Glomerular endothelial cell (primary cell): ENCODE measurements at places on chromosomes 3 and 15.
A peak's percentile ranks its signal among the peaks of the same experiment; 100 is the strongest.

DNA sequence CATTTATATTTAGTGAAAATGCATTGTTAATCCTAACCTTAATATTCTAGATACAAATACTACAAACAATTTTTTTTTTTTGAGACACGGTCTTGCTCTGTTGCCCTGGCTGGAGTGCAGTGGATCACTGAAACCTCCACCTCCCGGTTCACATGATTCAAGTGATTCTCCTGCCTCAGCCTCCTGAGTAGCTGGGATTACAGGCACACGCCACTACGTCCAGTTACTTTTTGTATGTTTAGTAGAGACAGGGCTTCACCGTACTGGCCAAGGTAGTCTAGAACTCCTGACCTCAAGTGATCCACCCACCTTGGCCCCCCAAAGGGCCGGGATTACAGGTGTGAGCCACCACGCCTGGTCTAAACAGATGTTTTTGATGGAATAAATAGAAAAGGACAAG, 361.5 kb upstream of the NECTIN3 start:
- no peak for DNase-seq

- DNase-seq: no peak
Measured at GRCh38 chr15:87610366-87610765, 646.2 kb downstream of the NTRK3 start.

DNA sequence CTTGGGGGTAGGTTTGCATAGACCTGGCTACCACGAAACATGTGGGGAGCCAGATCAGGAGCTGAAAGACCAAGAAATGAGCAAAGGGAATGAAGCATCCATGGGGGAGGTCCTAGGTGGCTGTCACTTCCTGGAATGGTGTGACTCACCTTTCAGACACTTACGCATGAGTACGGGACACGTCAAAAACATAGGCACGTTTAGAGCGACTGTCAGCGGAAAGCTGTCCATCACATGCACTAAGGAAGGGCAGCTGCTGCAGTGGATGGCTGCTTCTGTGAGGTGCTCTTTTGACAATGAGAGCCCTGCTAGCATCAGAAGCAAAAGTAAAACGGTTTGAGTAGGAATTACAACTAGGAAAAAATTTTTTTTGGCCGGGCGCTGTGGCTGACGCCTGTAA, 244.6 kb upstream of the CCDC54 start:
- DNase-seq: no peak

- no peak for DNase-seq
Measured at GRCh38 chr3:172029425-172030098, 9.8 kb upstream of the FNDC3B start.

DNA sequence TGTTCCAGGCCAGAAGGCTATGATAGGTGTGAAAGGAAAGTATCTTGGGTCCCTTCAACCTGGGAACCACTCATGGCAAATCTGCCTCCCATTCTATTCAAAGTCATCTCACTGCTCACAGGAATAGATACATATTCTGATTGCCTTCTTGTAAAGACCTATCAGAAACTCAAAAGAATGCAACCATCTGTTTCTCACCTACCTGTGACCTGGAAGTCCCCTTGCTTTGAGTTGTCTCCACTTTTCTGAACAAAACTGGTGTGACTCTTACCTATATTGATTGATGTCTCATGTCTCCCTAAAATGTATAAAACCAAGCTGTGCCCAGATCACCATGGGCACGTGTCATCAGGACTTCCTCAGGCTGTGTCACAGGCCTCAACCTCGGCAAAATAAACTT, 1149.3 kb downstream of the NSUN3 start:
- no peak for DNase-seq

GRCh38 chr15:62254137-62254934, 89.3 kb upstream of the C2CD4B start:
- peak; percentile 37 for DNase-seq

DNA sequence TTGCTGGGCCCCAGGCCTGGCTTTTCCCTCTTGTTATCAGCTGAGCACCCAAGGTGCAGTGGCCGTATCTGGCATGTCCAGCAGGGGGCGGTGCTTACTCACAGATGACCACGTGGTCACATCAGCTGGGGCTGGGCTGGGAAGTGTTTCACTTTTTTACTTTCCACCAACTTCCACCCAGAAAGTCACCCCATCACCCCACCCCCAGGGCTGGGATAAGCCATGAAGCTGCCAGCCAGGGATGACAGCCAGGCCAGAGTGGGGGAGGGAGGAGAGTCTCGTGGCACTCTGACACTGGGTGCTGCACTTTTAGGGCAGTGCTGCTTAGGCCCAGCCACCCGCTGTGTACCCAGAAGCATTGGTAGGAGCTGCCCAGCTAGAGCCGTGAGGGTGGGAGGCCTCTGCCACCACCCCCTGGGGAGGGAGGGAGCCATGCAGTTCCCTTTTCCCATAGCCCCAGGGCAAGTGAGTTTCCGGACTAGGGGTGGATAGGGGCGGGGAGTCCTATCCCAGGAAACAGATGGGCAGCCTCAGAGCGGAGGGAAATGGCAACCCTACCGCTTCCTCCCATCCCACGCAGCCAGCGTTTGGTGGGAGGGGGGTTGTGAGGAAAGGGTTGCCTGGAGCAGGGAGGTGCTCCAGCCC, 6.1 kb downstream of the PPCDC start:
- peak; percentile 77 for DNase-seq

- no peak for DNase-seq
Measured at GRCh38 chr3:71551311-71551919, 32.1 kb downstream of the FOXP1 start.

DNA sequence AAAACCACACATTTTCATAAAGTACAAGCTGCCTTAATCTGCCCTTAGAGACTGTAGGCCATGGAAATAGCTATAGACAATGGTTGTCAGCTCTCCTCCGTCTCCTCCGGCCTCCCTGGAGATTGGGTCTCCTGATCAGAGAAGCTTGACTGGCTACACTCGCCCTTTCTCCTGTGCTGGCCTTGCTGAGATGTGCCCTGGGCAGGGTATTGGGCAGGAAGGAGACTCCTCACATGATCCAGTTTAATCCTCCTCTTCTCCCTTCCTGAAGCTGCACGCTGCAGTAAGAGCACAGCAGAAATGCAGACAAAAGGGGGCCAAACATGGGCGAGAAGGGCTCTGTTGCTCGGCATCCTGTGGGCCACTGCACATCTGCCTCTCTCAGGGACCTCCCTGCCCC, at the start of gene SLC24A5:
Gene SLC24A5 (plus strand): TSS at position 246 of the 400 bp plus-strand sequence. CDS start 55 bp downstream, at position 301.
- no peak for DNase-seq

GRCh38 chr3:61922118-61922517, 360.7 kb downstream of the PTPRG start:
- no peak for DNase-seq

DNA sequence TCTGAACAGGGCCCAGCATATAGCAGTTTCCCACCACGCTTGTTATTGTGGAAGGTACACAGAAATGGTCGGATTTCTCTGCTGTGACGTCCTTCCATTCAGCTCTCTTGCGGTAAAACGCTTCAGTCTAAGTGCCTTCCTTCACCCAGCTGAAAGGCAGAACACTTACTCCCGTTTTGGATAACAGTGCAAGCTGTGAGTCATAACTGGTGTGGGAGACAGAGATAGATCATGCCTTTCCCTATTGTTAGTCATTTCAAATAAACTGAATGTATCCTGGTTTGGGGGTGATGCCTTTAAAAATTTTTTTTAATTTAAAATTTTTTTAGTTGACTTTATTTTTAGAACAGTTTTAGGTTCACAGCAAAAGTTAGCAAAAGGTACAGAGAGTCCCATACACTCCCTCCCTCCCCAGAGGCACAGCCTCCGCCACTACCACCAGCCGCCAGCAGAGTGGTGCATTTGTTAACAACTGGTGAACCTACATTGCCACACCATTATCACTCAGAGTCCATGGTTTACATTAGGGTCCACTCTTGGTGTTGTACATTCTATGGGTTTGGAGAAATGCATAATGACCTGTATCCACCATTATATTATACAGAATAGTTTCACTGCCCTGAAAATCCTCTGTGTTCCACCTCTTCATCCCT, 94.9 kb upstream of the NSMCE3 start:
- no peak for DNase-seq

- no peak for DNase-seq
Measured at GRCh38 chr3:170128259-170128976, 53.1 kb downstream of the PHC3 start.

- no peak for DNase-seq
Measured at GRCh38 chr3:88282528-88283241, 132.9 kb downstream of the C3orf38 start.

DNA sequence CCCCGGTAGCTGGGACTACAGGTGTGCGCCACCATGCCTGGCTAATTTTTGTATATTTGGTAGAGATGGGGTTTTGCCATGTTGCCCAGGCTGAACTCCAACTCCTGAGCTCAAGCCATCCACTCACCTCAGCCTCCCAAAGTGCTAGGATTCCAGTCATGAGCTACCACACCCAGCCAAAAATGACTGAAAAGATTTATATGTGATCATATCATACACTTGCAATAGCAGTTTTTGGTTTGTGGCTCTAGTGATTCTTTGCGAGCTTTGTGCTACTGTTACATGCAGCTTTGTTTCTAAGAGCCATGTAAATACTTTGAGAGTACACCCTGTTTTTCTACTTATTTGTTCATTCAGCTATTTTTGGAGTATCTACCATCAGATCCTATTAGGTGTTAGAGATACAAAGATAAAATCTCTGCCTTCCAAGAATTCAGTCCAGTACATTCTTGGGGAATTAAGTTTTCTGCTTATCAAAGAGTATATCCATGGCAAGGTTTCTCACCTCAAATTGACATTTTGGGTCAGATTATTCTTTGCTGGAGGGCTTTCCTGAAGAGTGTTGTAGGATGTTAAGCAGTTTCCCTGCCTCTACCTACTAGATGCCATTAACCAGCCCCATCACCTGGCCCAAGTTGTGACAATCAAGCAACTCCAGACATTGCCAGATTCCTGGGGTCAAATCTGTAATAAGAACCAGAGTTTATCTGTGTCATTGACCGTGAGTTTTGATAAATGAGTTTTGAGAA, 15.0 kb downstream of the SNAP23 start:
- DNase-seq: no peak

DNA sequence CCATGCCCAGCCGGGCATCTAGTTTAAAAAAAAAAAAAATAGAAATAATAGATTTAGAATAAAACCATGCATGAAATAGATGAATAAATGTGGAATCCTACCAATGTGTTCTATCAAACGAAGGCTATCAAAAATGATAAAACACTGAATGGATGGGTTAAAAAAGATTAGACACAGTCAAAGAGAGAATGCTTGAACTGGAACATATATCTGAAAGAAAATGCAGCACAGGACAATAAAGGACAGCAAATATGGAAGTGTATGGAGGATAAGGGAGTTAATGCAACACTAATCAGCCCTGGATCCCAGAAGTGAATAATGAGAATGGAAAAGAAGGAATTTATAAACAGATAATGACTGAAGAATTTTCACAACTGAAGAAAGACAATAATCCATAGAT, 571.7 kb downstream of the GRM7 start:
- DNase-seq: no peak

GRCh38 chr3:188470508-188471130, 316.7 kb downstream of the LPP start:
- DNase-seq: no peak

- DNase-seq: no peak
Measured at GRCh38 chr3:46948830-46949671, 27.5 kb downstream of the CCDC12 start.

- DNase-seq: no peak
Measured at GRCh38 chr3:42072831-42073301, 18.3 kb upstream of the TRAK1 start.

- no peak for DNase-seq
Measured at GRCh38 chr15:101784644-101785043, 18.7 kb upstream of the OR4F6 start.

DNA sequence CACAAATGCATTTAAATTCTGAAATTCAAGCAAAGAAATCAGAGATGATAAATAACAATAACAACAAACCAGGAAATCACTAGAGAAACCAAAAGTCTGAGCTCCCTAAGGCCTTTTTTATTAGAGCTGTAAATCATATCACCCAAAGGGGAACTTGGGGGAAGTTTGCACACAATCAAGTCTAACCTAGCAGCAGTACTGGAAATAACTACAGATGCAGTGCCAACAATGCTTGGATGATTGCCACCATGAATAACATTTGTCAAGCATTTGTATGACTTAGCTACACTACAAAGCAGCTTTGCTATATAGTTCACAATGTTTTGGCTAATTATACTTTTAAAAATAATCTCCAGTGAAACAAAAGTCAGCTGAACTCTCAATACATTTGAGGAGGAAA, 27.8 kb downstream of the SHQ1 start:
- DNase-seq: peak; percentile 68

GRCh38 chr3:123388811-123389627, 59.9 kb downstream of the ADCY5 start:
- DNase-seq: no peak

- DNase-seq: no peak
Measured at GRCh38 chr3:127387119-127387518, 99.3 kb upstream of the PRR20G start.

GRCh38 chr3:46019707-46020106, 7.6 kb downstream of the XCR1 start:
- DNase-seq: no peak

DNA sequence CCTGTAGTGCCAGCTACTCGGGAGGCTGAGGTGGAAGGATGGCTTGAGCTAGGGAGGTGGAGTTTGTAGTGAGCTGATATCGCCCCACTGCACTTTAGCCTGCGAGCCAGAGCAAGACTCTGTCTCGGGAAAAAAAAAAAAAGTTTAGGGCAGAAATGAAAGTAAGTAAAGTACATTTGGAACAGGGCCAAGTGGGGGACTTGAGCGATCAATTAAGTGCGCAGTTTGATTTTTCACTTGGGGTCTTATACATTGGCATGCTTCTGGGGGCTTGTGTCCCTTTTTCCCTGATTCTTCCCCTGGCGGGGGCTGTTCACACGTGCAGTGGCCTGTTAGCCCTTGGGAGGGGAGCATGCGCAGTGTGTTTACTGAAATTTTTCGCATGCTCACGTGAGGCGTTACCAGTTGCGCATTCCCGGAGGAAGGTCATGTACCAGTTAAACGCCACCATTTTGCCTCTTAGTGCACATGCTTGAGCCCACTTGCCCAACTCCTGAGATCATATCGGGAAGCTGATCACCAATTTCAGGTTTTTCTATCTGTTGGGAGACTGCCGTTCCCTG, 42.0 kb downstream of the GALNT15 start:
- DNase-seq: no peak

DNA sequence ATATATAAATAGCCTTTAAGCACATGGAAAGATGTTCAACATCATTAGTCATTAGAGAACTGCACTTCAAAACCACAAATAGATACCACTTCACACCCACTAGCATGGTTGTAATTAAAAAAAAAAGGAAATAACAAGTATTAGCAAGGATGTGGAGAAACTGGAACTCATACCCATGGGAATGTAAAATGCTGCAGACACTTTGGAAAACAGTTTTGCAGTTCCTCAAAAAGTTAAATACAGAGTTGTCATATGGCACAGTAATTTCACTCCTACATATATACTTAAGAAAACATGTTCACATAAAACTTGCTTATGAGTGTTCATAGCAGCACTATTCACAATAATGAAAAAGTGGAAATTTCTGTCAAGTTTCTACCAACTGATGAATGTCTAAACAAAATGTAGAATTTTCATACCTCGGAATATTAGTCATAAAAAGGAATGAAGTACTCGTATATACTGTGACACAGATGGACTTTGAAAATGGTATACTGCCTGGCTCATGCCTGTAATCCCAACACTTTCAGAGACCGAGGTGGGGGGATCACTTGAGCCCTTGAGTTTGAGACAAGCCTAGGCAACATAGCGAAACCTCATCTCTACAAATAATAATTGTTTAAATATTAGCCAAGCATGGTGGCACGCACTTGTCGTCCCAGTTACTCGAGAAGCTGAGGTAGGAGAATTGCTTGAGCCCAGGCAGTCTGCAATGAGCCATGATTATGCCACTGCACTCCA, 28.1 kb downstream of the BCL2A1 start:
- DNase-seq: no peak
